Erythroblast (primary cell): ENCODE measurements at places on chromosomes 2 and 18.

DNA sequence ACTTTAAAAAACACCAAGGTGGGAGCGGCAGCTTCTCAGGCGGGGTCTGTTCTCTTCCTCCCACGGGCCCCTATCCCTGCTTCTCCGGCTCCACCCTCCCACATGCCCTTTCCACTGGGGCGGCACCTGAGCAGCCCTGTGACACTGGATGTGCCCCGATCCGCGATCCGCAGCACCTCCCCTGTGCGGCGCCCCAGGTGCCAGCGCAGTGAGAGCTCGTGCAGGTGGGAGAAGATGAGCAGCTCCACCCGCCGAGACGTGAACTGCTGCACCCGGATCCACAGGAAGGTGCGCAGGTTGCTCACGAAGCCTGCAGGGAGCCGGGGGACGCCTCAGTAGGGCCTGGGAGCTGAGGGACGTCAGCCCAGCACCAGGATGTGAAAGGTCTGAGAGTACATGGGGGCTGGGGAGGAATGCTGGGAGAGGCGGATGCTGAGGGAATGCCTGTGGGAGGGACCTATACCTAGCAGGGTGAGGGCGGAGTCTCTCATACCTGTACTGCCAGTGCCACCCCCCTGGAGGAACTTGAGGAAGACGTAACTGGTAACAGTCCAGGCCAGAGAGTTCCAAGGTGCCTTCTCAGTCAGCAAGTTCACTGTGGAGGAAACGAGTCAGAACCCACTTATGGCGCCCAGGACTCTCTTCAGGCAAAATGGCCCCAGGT is 2.8 kb downstream of the ABCB6 start:
- no peak for DNase-seq

GRCh38 chr2:216057688-216058193 is 23.9 kb downstream of the PECR start:
- DNase-seq = no peak

DNA sequence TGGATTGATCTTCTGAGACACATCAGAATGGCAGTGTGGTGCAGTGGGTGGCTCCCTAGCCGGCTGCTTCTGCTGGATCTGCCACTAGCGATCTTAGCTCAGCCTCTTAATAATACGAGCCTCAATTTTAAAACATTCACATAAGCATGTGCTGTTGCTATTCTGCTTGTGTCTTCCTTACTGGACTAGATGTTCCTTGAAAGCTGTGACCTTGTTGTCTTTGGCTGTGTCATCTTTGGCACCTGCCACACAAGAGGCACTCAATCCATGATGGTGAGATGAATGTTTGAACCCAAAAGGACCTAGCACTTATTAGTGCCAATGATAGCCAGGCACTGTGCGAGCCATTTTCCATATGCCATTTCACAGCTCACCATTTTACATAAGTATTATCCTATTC is 393.0 kb downstream of the ALK start:
- DNase-seq = no peak

GRCh38 chr2:191612496-191612895 is 65.4 kb upstream of the NABP1 start:
- DNase-seq = no peak

- no peak for DNase-seq
Measured at GRCh38 chr2:165640247-165640929, 153.7 kb downstream of the GALNT3 start.

DNA sequence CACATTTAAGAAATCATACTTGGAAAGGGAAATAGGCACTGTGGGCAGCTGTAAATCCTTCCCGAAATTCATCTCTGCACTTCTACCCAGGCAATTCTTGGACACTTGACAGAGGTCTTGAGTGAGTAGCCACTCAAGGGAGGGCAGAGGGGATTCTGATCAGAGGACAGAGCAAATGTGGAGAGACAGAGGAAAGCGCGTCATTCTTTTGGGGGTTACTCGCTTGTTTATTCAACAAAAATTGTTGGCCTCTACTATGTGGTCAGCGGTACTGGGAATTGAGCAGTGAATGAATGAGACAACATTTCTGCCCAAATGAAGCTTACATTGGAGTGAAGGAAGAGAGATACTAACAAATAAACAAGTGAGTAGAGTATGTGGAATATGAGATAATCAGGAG is 41.4 kb upstream of the YES1 start:
- no peak for DNase-seq
